ENCODE measurements at places on chromosomes 5 and 9. TPM values are rescaled to one million over a fixed set of nuclear protein-coding genes. Genes with fewer than 3 reads are reported as not detected.

DNA sequence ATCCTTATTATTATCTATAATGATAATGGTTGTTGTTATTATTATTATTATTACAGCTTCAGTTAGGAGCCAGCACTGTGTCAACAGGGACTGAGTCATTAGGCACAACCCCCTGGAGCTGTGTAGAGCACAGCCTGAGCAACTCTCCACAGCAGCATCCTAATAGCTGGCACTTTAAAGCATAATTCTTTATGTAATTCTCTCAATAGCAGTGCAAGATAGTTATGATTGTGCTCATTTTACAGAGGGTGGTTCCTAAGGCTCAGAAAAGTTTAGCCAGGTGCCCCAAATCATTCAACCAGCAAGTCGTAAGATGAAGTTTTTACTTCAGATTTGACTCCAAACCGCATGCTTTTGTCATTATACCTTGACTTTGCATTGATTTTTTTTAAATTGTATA is 390.3 kb downstream of the ANXA1 start:
- no peak for DNase-seq

DNA sequence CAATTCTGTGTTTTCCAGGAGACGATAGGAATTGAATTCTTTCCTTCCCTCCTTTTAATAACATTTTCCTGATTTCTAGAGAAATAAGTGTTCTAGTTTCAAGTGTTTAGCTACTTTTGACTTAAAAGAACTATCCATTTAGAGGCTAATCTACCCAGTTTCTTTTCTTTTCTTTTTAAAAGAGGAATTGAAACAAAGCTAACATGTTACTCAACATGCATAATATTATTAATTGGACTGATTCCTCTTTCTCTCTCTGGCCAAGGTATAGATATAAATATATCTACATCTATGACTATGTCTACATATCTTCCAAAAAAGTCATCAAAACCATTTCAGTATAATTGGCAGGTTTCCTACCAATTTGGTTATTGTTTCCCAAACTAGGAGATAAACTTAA is 309.8 kb downstream of the TRPM3 start:
- DNase-seq = no peak

GRCh38 chr5:107516452-107517184 is 154.1 kb downstream of the EFNA5 start:
- DNase-seq = no peak

DNA sequence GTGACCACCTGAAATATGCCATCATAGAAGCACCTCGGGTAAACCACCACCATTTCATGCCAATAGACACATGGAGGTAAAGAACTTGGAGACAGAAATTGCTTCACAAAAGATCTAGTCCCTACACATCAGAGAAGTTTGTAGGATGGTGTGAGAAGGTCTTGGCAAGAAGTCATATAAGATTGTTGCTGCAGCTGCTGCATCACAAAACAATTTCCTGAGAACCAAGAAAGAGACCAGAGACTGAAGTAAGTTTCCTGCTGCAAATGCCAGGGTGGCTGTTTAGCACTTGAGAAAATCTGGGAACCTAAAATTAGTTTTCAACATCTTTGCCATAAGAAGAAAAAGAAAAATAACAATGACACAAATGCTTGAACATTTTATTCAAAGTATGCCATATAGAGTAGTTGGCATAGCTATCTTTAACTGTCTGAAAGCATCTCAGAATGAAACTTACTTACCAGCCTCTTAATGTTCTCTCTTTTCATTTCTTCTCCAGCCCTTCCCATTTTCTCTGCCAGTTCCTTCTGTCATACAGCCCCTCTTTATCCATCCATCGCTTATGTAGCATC is 114.3 kb downstream of the KCTD16 start:
- no peak for DNase-seq

DNA sequence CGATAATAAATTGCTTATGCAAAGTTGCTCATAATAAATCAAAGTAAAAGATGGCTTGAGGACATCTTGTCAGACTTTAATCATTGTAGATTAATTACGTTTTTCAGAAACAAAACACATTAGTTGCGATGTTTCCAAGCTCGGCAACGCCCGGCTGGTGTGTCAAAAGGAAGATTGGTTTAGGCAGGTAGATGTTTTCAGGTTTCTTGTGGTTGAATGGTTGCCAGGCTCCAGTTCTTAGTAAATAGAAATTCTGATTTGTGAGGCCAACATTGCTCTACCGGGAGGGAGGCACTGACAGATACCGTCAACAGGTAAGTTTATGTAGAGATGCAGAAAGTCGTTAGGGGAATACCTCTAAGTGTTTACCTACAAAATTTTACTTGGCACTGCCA is 280.3 kb downstream of the NPR3 start:
- no peak for DNase-seq

DNA sequence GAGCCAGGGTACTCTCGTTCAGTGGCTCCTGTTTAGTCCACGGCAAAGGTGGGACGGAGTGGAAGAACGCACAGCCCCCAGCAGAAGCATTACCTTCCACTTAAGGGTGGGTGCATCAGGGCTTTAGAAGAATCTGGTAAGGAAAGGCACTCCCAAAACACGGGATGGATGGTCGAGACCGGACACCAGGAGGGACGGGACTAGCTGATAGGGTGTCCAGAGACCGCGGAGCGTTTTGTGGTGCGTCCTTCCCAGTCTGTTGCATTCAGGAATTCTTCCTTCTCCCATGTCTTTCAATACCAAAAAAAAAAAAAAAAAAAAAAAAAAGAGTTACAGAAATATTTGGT is 545 bp upstream of the CTSV start:
- DNase-seq = no peak

GRCh38 chr5:174239718-174240117 is 194.2 kb downstream of the NSG2 start:
- DNase-seq = peak; percentile 55

- no peak for DNase-seq
These were observed 2.3 kb downstream of the DIRAS2 start for GRCh38 chr9:90640361-90640760.

- DNase-seq = no peak
These were observed 49.0 kb downstream of the ZNF462 start for GRCh38 chr9:106911951-106912350.

- no peak for DNase-seq
These were observed 20.7 kb upstream of the SLC25A48 start for GRCh38 chr5:135813758-135814157.

DNA sequence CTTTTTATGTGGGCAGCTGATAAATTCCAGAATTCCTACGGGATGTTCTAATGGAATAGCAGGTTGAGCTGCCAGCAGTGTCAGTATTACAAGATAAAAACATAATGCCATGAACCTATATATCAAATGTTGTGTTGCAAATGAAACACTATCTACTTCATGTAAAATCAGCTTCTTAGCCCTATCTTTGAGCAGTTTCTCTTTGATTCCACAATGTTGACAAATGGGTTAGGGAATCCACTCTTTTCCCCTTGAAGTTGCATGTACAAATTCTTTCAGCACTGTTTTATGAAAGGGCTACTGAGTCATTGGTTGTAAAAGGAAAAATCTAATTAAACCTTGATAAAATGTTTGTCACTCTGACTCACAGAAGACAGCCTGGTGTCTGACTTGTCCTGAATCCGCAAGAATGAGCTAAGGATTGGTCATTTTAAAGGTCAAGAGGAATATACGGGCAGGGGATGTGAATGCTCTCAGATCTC is 950.6 kb upstream of the NUDT12 start:
- no peak for DNase-seq

DNA sequence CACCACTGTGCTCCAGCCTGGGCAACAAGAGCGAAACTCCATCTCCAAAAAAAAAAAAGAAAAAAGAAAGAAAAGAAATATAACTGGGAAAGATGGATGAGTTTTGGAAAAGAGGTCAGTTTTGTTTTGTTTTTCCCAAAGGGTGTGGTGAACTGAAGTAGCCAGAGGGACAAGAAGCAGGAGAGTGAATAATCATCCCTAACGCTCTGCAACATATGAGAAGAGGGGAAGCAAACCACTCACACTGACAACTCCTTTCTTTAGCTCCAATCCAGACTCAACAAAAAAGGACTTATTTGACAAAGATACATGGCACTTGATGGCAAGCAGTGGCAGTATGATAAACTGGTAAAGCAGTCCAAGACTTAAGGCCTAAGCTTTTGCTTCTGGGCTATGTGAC is 176.1 kb upstream of the HMHB1 start:
- DNase-seq = no peak

DNA sequence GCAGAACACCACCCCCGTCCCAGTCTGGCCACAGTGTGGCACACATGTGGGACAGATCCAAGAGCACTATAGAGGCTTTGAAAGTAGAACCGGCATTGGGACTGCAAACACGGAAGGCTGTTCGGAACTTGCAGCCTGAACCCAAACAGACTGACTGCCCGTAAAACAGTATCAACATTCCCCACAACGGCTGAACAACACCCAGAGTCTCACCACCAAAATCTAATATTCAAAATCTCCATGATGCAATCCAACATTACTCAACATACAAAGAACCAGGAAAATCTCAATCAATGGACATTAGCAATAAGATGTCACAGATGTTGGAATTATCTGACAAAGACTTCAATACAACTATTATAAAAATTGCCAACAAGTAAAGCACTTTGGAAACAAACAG is 82.3 kb downstream of the ROR2 start:
- DNase-seq = no peak

- DNase-seq = no peak
These were observed 298.9 kb downstream of the CSNK1G3 start for GRCh38 chr5:123810746-123811340.

Gene GDA
- 111 TPM for total RNA-seq

Gene BTNL8
- total RNA-seq = 0.67 TPM

Gene FAM153A
- total RNA-seq = 62.9 TPM

Gene QRFP
- total RNA-seq = not detected

Gene FBN2
- 1.8 TPM for total RNA-seq
